ENCODE measurements at places on chromosomes 16 and 17.

DNA sequence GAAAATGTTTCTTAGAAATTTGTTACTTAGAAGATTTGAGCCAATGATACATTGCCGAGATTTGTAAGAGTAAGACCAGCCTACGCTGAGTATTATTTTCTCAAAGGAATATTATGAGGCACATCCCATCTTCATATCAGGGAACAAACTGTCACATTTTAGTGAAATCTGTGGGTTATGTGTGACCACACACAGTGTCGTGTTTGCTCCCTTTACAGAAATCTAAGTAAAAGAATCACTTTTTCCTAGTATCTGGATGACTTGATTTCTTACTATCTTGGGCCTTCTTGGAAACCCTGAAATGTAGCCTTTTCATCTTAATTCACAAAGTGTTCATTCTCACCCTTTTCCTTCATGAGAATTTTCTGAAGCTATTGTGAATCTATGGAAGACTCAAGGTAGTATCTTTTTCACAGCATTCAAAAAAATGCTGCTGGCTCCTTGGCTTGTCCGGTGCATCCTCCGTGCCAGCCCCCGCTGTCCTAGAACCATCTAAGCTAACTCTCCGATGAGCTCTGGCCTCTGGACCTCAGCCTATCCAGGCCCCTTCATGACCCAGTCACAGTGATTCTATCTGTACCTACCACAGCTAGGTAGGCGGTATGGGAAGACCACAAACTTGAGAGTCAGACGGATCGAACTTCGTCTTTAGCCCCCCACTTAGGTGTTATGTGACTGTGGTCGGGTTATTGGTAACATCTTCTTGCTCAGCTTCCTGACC lies 524.3 kb downstream of the MAF start:
- no peak for DNase-seq

DNA sequence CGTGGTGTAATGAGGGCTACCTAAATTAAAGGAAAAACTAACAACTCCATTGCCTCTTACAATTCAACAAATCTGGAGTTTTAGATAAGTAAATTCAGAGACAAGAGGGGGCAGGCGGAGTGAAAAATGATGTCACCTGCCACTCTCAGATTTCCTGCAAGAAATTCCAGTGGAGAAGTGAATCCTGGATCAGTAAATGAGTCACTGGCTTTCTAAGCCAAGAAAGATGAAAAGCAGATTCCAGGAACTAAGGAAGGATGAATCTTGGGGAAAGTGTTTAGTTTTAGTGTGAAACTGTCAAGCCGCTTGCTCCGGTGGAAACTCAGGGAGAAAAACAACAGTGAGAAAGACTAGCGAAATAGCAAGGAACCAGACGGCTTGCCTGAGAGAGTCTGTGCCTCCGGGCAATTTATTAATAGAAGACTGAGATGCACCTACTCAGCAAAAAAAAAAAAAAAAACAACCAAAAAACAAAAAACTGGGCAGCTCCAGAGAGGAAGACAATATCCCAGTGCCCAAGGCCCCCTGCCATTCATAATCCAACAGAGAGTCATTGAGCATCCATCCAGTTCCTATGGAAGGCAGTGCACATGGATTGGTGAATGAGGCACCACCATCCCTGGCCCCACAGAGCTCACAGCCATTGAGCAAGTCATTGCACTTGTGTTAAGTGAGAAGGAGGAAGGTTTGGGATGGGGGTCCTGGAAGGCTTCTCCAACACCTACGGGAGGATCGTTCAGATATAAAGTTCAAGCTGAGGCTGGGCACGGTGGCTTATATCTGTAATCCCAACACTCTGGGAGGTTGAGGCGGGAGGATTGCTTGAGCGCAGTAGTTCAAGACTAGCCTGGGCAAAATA lies 12.1 kb upstream of the RIPOR1 start:
- no peak for DNase-seq

DNA sequence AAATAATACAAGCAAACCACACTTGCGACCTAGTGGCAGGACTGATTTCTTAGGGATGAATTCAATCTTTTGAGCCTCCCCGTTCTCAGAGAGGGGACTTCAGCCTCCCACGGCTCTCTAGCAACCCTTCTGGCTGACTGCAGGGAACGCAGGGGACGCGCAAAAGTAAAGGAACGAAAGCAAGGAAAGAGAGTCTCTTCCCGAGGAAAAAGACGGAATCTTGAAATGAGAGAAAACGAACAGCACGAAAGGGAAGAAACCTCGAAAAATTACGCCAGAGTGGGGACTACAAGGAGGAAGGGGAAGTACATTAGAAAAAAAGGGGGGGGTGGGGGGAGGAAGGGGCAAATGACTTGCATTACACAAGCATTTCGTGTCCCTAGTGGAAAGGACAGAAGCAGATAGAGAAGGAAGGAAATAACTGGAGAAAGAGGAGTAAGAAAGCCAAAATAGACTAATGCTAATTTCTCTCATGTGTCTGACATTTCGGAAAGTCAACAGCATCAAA lies 1.2 kb downstream of the GRB2 start:
- DNase-seq = peak; percentile 66

- no peak for DNase-seq
Observed at GRCh38 chr16:79786389-79786788, 185.9 kb upstream of the MAF start.

DNA sequence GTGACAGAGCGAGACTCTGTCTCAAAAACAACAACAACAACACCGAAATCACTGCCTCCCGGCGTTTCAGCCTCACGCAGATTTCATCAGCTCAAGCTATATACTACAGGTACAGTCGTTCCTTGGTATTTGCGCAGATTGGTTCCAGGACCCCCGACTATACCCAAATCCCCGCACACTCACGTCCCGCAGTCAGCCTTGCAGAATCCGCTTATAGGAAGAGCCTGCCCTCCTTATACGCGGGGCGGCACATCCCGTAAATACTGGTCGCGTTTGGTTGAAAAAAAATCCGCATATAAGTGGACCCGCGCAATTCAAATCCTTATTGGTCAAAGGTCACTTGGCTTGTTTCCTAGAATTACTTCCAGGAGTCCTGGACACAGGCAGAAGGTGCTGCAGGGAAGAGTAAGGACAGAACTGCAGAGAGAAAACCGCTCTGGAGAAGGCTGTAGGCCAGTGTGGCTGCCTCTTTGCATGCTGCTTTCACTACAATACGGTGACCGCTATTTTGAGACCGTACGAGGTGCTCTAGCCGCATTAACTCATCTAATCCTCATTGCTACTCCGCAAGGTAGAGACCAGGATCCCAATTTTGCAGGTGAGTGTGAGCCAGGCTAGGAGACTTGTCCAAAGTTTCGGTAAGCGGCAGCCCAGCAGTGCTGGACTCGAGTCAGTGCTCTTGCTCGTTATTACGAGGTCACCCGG lies 718 bp downstream of the NDUFAB1 start:
- no peak for DNase-seq
